ENCODE measurements at places on chromosomes 11 and 22.
A peak's percentile ranks its signal among the peaks of the same experiment; 100 is the strongest.

DNA sequence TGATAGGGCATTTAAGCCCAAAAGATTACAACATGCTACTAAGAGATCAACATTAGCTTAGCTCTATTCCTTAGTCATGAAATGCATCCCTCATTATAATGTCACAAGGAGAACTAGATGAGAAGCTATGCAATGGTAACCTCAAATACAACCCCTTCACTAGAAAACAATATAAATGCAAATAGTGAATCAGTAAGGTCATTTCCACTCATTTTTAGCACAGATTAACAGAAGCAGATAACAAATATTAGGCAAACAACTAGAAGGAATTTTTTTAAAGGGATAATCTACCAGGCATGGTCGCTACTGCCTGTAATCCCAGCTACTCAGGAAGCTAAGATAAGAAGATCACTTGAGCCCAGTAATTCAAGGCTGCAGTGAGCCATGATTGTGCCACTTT is 28.2 kb downstream of the SIK3 start:
- no peak for DNase-seq

GRCh38 chr11:46387919-46388618 is 3.5 kb downstream of the CHRM4 start:
- DNase-seq, result no peak

DNA sequence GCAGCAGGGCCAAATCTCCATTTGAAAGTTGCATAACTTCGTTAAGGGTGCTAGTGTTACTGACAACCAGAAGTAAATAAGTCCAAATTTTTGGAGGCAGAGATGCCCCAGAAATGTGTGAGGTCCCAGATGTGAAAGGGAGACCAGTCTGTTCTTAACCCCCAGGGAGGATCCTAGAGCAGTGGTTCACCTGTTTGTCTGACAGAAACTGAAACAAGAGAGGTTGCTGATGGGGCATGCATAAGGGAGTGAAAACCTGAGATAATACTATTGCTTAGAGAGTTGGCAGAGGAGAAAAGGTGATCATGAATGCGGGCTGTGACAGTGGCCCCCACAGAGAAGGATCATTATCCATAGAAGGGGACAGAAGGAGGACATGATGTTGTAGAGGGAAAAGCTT is 3.8 kb downstream of the CBLIF start:
- no peak for DNase-seq

DNA sequence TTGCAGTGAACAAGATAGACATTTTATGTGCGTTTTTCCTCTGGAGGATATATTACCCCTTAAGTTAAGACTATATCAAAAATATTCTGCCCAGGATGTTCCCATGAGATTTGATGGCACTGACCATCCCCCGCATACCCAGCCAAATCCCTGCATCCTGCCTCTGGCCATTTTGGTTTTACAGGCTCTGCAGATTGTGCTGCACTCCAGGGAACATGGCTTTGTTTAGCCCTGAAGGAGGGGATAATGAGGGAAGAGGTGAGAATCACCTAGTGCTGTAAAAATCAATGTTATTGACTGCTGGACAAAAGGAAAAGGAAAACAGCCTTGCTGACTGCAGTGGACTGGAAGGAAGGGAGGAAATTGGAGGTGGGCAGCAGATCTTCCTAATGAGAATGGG is 717.4 kb downstream of the DLG2 start:
- no peak for DNase-seq

DNA sequence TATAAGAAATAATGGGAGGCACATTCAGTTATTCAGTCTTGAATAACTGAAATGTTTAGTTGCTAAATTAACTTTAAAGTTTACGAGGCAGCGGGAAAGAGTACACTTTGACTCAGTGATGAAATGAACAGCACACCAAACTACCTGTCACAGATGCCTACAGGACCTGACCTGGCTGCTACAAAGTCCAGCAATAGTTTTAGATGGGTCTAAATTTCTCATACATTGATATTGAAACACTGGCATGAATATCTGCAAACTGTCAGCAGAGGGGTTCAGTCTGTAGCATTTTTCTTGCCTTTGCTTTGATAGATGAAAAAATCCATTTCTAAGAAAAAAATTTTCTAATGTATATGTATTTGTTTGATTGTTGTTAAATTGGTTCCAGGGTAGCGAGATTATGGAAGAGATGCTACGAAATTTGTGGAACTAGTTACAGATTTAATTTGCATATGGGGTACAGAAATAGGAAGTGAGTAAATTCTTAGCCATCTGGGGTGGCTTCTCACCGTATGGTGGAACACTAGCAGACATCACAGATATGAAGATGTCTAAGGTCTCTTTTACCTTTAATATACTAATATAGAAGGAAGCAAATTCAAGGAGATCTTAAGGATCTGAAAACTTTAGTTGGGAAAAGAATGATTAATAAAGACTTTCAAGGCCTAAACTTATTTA is 20.8 kb upstream of the GAB2 start:
- DNase-seq, result no peak

DNA sequence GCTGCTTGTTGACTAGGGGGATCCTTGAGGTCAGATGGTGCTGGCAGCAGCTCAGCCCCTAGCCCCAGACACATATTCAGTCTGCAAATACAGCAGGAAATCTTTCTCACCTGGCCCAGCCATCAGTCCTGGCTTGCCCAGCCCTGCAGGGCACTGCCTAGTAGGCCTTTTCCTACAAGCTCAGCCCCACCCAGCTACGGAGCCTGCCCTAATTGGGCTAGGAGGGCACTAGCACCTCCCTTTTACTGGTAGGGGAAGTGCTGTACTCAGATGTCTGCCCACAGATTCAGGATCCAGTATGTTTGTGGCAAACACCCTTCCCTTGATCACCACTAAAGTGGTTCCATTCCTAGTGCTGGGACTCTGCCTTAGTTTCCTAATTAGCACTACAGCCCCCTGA is 257.1 kb upstream of the CADM1 start:
- DNase-seq, result no peak

DNA sequence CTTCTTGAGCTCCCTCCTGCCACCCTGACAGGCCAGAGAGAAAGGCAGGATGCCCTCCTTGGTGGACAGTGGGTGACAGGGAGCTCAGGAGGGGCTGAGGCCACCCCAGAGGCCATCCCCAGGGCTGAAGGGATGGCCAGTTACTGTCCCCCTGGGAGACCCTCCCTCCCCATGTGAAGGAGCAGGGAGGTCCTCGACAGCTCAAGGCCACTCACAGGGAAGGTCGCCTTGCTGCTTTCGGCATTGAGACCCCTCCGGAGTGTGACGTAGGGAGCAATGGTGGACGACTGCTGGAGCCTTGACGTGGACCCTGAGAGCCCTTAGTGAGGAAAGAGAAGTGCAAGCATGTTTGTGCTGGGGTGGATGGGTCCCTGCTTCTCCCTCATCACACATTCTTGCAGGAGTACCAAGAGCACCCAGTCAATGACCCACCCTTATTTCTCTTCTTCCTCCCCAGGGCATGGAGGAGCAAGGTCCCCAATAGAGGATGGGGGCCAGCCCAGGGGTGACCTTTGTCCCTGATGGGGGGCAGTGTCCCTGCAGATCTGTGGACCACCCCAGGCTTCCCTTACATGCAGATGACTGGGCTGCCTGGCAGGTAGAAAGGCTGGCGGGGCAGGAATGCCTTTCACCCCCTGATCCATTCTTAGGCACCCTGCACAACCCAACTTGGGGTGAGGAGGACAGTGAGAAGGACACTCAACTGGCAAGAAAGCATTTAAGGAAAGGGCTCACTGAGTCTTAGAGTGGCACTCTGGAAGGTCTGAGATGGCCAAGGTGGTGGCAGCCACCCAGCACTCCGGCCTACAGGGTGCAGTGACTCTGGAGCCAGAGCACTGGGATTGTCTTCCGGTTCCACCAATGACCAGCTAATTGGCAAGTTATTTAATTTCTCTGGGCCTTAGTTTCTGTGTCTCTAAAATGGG is 51.4 kb downstream of the C11orf58 start:
- no peak for DNase-seq

- DNase-seq, result no peak
These were observed 553 bp downstream of the CD3D start for GRCh38 chr11:118341815-118342489.

GRCh38 chr11:62423012-62423411 is 4.2 kb downstream of the SCGB1A1 start:
- DNase-seq, result no peak

- no peak for DNase-seq
These were observed 1.8 kb downstream of the SPATA19 start for GRCh38 chr11:133843454-133843987.

- no peak for DNase-seq
These were observed 7.7 kb downstream of the SCN2B start for GRCh38 chr11:118168751-118169150.

DNA sequence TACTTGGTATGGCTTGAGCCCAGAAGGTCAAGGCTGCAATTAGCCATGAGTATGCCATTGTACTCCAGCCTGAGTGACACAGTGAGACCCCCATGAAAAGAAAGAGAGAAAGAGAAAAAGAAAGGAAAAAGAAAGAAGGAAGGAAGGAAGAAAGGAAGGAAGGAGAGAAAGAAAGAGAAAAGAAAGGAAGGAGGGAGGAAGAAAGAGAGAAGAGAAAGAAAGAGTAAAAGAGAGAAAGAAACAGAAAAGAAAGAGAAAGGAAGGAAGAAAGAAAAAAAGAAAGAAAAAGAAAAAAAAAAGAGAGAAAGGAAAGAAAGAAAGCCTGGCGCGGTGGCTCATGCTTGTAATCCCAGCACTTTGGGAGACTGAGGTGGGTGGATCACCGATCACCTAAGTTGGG is 77.5 kb downstream of the CSTPP1 start:
- no peak for DNase-seq

- no peak for DNase-seq
These were observed 322.5 kb downstream of the NTM start for GRCh38 chr11:131692961-131693360.

GRCh38 chr11:45736424-45736823 is 68.5 kb upstream of the SLC35C1 start:
- no peak for DNase-seq

DNA sequence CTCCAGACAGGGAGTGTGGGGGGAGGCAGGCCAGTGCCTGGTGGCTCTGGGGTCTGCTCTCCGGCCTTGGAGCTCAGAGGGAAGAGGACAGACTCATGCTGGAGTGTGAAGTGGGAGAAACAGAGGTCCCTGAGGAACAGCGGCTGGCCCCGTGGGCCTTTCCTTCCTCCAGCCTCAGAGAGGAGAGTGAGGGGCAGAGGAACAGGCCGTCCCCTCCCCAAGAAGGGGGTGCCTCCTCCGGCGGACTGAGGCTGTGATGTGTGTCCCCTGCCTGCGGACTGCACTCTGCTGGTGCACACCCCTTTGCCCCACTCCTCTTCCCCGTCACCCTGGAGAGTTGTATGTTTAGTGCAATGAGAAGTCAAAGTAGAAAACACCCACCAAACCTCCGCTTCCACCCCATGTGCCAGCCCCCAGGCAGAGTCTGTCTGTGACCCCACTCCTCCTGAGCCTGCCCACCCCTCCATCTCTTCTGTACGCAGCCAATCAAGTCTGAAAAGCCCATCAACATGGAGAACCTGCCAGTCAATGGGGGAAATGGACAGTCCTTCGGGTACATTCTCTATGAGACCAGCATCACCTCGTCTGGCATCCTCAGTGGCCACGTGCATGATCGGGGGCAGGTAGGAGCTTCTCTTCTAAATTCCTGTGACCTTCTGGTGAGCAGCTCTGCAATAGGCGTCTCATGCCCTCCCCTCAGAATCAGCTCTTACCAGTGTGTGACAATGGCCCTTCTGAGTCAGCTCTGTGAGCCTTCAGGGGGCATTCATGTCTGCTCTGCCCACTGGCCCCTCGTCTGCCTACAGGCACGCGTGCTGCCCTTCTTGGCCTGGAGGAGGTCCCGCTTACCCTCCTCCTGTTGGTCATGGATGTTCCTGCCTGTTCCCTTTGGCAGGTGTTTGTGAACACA is 39.0 kb downstream of the GLB1L2 start:
- DNase-seq, result peak; percentile 36

- DNase-seq, result peak; percentile 61
These were observed 44.9 kb downstream of the OSBPL5 start for GRCh38 chr11:3120071-3120792.

DNA sequence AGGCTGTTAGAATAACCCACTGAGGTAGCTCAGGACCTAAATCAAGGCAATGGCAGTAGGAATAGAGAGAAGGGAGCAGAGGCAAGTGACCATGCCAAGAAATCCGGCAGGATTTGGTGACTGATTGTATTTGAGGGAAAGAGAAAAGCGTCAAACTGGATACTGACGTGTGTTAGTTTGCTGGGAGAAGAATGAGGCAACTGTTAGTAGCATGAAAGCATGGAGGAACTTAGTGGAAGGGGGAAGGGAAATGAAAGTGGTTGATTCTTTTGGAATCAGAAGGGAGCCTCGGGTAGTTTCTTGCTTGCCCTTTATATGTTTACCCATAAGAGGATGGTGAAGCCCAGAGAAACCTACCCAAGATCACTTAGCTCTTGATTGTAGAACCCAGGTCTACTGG is 8.3 kb downstream of the PPFIBP2 start:
- no peak for DNase-seq

- no peak for DNase-seq
These were observed 165.7 kb downstream of the CADM1 start for GRCh38 chr11:115338476-115338875.

GRCh38 chr11:17102462-17102861 is 25.0 kb upstream of the RPS13 start:
- no peak for DNase-seq

GRCh38 chr11:12092714-12093113 is 17.7 kb upstream of the MICAL2 start:
- peak; percentile 43 for DNase-seq

GRCh38 chr11:17273211-17273610 is 3.3 kb upstream of the NUCB2 start:
- no peak for DNase-seq

- DNase-seq, result no peak
These were observed 236.4 kb downstream of the CNTN5 start for GRCh38 chr11:99257131-99257530.

DNA sequence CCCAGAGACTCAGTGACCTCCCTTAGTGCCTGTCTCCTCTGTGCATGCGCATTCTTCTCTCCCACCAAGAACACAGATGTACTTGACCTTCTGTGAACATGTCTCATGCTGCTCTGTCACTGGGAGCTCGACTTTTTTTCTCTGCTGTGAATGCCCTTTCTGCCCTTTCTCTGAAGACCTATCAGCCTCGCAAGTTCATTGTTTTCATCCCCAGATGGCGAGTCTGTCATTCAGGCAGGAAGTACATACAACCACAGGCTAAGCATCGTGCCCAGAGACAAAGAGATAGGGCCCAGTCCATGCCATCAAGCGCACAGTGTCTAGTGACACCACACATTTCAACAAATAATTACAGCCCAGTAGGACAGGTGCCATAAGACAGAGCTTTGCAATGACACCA is 50.4 kb upstream of the RAB1B start:
- DNase-seq, result peak; percentile 41

- DNase-seq, result no peak
These were observed 17.5 kb upstream of the RASL10A start for GRCh38 chr22:29332886-29333496.

GRCh38 chr22:47294222-47294532 is 531.7 kb downstream of the TBC1D22A start:
- no peak for DNase-seq

- DNase-seq, result no peak
These were observed 4.5 kb downstream of the ESS2 start for GRCh38 chr22:19139974-19140373.

- no peak for DNase-seq
These were observed 82.2 kb downstream of the TRAF6 start for GRCh38 chr11:36427876-36428275.
